ENCODE measurements at places on chromosomes 5 and 9.

DNA sequence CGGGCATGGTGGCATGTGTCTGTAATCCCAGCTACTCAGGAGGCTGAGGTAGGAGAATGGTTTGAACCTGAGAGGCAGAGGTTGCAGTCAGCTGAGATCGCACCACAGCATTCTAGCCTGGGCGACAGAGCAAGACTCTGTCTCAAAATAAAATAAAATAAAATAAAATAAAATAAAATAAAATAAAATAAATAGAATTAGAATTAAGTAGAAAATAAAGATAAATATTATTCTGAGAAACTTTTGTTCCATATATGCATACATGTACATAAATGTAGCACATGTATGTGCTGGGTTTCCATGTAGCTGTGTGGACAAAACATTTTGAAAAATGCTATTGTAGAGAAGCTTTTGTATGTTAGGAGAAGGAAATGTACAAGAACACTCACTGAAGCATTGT, 129.4 kb upstream of the VLDLR start:
- no peak for DNase-seq

GRCh38 chr5:124923131-124923530, 176.7 kb upstream of the ZNF608 start:
- DNase-seq = no peak

DNA sequence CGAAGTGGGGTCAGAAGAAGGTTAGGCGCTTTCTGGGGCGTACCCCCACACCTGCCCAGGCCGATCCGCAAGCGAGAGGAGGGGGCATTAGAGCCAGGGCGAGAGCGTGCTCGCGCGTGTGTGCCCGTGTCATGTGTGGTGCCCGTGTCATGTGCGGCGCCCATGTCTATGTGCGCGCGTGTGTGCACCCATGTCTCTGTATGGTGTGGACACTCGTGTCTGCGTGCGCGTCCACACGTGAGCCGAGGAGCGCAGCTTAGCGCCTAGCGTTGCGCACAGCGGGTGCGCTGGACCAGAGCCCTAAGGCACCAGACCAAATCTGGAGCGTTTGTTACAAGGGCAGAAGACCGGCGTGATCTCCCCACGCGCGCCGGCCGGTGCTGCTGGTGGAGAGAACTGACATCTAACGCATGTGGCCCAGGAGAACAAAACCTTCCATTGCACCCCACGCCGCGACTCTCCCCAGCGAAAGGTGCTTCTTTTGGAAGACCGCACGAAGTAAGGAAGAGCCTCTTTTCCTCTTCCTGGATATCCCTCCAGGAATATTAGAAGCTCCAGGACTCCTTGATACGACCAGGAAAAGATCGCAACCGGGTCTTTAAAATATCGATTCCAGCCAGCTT, 644 bp downstream of the NIM1K start:
- peak; percentile 11 for DNase-seq

DNA sequence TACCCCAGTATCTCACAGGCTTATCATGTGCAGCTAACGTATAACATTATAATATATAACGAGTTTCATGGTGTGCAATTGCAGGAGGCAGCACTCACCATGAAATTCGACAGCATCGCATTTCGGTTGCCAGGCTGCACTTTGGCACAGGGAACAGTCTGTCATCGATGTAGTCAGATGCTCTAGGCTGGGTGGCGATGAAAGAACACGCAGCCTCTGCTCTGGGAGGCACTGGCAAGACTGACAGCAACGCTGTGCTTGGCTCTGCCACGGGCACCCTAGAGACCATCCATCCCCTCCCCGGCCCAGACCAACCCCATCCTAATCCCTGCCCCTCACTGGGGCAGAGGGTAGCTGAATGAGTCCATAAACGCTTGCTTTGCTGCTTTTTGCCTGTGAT, 290.8 kb downstream of the MED10 start:
- no peak for DNase-seq

- DNase-seq = no peak
Observed at GRCh38 chr9:132181796-132182313, 20.0 kb downstream of the NTNG2 start.

- no peak for DNase-seq
Observed at GRCh38 chr9:100351508-100351907, 1.2 kb downstream of the TEX10 start.

- no peak for DNase-seq
Observed at GRCh38 chr5:12017007-12017406, 112.8 kb upstream of the CTNND2 start.

- peak; percentile 58 for DNase-seq
Observed at GRCh38 chr9:20526500-20527319, 95.6 kb downstream of the MLLT3 start.

All from fibroblast of upper back skin (primary cell).